CD4-positive, alpha-beta T cell treated with Interleukin-17A for 1 hour (primary cell): ENCODE measurements at places on chromosomes 16 and 17.
A peak's percentile ranks its signal among the peaks of the same experiment; 100 is the strongest.

DNA sequence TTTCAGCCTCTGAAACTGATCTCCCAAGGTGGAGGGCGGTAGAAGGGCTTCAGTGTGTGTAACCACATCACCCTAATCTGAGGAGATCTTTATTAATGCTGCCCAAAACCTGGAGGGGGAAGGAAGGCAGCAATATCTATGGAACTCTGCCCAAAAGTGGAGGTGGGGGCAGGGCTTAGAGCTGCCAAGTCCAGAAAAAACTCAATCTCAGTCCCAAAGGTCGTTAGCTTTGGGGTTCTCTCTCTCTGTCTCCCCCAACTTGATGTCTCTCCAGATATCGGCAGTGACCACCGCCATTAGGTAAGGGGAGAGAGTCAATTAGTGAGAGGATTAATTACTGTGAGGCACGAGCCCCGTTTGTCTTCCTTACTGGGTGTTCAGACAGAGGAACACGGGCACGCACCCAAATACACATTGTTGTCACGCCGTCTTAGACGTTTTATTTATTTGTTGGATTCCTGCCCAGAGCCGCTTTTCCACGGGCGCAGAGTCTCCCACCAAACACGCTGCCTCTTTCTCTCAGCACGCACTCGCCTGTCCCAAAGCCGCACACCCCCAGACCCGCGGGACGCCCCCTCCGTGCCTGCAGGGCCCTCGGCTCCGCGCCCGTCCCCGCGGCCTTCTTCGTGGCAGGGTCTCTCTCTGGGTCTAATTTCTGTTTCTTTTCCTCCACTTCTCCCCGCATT is 5.4 kb upstream of the LHX1 start:
- DNase-seq, result no peak

- peak; percentile 55 for DNase-seq
Observed at GRCh38 chr17:57662644-57663308, 82.3 kb downstream of the CCDC182 start.

GRCh38 chr17:45857977-45858708 is 13.5 kb downstream of the SPPL2C start:
- DNase-seq, result no peak

DNA sequence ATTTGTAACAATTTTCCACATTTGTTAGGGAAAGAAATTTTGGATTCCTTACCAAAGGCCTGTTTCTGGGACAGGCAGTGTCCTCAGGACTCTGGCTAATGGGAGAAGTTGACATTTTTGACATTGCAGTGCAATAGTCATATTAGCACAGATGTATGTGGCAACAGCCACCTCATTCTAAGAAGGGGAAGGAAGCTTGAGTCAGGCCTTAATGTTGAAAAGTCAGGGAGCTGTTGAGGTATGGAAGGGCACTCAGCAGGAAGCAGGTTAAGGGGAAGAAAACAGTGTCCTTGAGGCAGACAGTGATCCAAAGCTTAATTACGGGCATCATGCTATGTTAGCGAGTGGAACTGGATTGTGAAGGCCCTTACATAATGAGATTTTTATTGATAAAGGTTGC is 20.9 kb downstream of the AKTIP start:
- no peak for DNase-seq

- peak; percentile 16 for DNase-seq
Observed at GRCh38 chr16:75555213-75555706, 792 bp downstream of the TMEM231 start.

DNA sequence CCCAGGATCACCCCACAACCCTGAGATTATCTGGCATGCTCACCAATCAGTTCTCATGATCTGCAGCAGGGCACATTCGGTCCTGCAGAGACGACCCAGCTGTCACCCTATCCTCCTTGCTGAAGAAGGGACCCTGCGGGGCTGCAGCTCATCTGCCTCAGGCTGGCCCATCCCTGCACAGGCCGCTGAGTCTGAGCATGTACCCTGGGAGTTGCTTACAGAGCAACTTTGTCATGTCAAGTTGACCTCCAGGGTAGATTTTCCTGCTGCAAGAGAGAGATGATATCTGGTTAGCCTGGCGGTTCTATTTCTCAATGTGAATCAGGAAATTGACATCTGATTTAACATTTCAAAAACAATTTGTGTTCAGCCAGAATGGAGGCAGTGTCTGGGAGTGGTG is 36.0 kb upstream of the ADCY9 start:
- no peak for DNase-seq

- no peak for DNase-seq
Observed at GRCh38 chr17:40416671-40417070, 1.0 kb downstream of the TOP2A start.

GRCh38 chr17:19748807-19749193 is 702 bp upstream of the ALDH3A1 start:
- DNase-seq, result no peak

- DNase-seq, result no peak
Observed at GRCh38 chr16:30340621-30341020, 14.5 kb downstream of the CD2BP2 start.

- DNase-seq, result no peak
Observed at GRCh38 chr17:35345445-35345925, 27.9 kb downstream of the SLFN11 start.

DNA sequence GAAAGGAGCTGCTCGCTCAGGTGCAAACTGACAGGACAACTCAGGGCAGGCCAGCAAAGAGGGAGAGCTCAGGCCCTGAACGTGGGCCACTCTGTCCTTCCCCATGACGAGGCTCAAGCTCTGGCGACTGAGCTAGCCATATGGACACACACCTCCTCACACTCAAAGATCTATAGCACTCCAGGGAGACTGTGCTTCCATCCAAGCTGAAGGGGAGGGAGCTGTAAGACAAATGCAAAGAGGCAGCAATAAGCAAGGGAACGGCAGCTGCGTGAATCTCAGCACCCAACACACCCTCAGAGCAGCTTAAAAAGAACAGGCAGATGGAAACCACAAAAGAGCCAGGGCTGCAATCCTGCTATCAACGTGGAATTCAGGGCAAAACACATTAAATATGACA is 13.5 kb downstream of the NUDT16L1 start:
- DNase-seq, result no peak

DNA sequence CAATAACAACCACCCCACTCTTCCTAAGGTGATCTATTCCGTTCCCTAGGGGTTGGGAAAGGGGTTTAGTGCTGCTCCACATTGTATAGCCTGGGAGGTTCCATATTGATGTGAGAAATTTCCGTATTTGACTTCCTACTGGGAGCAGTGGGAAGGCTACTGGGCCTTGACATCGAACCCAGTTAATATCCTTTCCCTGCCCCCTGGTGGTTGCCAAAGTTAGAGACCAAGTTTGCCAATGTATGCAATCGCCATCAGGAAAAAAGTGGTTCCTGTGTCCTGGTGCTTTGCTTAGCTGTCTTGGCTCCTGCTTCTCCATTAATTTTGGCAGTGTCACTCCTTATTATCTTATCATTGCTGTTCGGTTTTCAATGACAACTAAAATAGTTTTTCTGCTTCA is 914.9 kb downstream of the KCNJ2 start:
- no peak for DNase-seq

- DNase-seq, result no peak
Observed at GRCh38 chr16:70691223-70692129, 5.6 kb upstream of the MTSS2 start.

GRCh38 chr17:17053446-17054379 is 11.5 kb downstream of the MPRIP start:
- no peak for DNase-seq

DNA sequence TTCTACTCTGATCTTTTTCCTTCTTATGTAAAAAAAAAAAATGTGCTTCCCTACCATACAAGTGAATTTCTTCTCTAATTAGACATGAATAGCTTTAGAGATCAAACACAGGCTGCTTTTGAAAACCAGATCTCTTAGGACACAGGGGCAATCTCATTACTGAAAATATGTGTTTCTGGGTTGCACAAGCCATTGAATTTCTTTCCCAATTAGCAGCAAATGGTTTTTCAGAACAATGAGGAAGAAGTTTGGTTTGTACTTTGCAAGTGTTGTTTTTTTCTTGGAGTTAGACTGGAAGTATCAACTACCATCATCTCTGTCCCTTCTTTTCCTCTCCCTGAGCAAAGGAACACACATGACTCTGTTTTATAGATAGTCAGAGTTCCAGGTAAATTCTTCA is 5.6 kb upstream of the ANKS4B start:
- no peak for DNase-seq

DNA sequence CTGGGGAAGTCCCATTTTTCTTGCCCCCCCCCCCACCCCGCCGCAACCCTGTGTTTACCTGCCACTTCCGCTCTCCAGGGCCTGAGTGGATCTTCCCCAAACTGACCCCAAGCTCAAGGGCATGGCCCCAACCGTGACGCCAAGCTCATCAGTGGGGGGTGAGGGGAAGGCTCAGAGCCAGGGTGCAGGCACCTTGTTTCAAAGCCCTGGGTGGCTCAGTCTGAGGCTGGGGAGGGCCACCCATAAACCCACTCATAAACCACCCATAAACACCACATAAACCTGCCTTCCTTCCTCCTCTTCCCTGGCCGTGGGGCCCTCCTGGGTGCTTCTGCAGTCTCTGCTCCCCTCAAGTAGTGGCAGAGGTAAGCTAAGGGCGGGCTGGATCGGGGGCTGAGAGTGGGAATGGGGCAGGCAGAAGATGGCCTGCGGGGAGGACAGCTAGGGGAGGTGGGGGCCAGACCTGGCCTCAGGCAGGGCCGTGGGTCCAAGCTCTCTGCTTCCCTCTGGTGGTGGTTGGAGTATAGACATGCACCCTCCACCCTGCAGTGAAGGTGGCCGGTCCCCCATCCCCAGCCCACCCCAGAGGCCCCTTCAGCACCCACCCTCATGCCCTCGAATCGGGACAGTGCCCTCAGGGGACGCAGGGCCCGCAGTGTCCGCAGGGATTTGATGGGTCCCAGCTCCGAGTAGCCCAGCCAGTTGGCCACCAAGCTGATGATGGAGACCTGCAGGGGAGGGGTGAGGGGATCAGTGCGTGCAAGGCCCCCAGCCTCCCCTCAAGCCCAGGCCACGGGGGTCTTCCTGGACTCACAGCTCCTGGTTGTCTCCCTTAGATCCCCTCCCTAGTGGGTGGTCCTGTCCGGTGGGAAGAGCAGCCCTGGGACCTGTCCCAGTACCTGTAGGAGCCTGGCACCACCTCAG is 14.6 kb upstream of the CD79B start:
- peak; percentile 67 for DNase-seq

DNA sequence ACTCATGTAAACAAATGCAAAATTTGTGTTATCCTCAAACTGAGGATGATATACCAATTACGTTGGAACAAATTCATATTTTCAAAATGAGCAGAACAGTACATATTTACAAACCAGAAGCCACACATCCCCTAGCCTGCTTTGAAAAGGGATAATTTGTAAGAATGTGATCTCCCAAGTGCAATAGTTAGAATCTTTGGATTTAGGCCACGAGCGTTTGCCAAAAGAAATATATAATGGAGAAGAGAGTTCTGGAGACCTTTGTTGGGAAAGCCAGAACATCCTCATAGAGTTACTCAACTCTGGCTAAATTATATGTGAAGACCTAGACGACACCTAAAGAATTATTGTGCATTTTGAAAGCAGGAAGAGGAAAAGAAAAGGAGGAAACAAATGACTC is 449.3 kb downstream of the KCNJ2 start:
- no peak for DNase-seq

GRCh38 chr17:43200127-43200526 is 11.5 kb upstream of the TMEM106A start:
- DNase-seq, result no peak

- DNase-seq, result peak; percentile 57
Observed at GRCh38 chr17:7632492-7632894, 2.6 kb downstream of the SHBG start.

GRCh38 chr17:19380481-19381301 is 2.4 kb downstream of the MAPK7 start:
- no peak for DNase-seq

- no peak for DNase-seq
Observed at GRCh38 chr16:23062524-23062923, 86.7 kb downstream of the USP31 start.

DNA sequence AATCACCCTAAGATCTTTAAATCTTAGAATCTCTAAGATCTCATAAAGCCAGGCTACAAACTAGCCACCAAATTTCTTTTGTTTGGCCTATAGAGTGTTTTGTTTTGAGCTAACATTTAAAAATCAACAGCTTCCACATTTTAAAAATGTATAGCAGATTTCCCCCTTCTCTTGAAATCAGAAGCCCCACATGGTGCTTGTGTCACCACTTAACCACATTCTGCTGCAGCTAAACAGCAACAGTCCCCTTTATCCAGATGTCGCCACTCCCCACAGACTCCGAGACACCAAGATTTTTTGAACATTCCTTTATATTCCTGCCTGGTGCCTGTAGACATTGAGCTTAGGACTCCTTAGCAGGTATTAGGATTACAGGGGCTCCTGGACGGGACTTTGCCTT is 16.0 kb downstream of the GUCY2D start:
- DNase-seq, result no peak

GRCh38 chr17:67863624-67864247 is 38.4 kb downstream of the BPTF start:
- no peak for DNase-seq

DNA sequence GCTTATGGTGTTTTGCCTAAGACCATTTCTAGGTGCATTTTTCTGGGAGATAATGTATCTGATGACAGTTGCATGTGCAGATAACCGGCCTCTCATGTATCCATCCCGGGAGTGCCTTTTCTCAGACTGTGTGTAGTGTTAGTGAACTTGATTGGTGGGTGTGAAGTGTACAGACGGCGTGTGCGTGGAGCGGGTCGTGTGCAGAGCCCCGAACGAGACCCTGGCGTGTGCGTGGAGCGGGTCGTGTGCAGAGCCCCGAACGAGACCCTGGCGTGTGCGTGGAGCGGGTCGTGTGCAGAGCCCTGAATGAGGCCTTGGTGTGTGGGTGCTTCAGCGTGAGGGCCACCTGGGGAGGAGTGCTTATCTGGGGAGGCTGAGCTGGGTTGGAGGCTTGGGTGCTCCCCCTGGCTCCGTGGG is 28.9 kb upstream of the ZNF750 start:
- no peak for DNase-seq

- DNase-seq, result peak; percentile 45
Observed at GRCh38 chr16:86018487-86018886, 119.5 kb downstream of the IRF8 start.

- no peak for DNase-seq
Observed at GRCh38 chr16:54422569-54422978, 136.0 kb upstream of the IRX3 start.

DNA sequence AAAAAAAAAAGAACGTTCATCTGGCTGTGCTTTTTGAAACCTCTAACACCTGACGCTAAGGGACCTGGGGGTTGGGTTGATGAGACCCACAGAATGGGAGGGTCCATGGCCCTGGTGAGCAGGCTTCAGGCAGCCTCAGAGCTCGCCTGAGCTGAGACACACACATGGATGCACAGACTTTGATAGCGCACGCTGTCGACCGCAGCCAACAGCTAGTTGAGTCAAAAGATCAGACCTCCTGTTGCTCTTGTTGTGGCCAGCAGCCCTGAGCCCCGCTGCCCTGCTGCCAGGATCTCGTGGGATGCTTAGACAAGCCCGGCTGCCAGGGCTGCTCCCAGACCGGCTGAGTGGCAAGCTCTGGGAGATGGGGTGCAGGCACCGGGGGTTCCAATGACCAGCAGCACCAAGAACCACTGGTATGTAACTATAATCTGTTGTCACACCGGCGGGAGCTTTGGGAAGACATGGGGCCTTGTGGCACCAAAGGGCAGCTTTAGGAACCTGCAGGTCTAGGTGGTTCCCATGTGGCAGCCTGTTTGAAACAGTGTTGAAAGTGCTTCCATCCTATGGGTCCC is 20.0 kb upstream of the MEAK7 start:
- DNase-seq, result no peak
